ENCODE measurements at places on chromosomes 1 and 21.

DNA sequence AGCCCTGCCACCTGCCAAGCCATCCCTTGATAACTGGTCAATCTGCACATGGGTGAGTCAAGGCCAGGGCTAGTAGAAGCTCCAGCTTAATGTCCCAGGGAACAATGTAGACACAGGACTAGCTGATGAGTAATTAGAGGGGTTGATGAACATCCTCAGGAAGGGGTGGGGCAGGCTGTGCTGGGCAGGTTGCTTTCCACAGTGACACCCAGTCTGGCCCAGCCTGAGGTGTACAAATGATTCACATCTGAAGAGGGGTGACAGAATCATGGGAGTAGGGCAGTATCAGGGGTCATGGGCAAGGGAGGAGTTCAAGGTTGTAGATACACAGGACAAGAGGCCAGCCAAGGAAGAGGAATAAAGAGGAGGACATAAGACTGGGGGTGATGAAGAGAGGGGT is 4.3 kb downstream of the LPAR3 start:
- DNase-seq, result no peak

GRCh38 chr1:160576884-160577283 is 2.4 kb downstream of the CD84 start:
- no peak for DNase-seq

DNA sequence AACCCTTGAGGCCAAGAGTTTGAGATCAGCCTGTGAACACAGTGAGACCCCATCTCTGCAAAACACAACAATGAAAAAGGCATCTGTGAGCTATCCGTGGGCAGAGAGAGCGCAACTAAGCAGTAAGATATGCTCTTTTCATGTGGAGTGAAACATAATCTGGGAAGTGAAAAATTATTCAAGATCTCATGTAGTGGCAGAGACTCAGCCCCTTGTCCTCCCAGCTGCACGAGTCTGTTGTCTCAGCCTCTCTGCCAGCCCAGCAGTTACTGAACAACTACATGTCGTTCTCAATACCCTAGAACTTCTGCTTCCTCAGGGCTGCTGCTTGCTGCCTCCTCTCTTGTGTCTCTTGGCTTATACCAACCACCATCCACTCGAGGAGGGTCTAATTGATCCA is 61.3 kb upstream of the WDR26 start:
- DNase-seq, result no peak

- DNase-seq, result no peak
Observed at GRCh38 chr1:3650248-3651025, 534 bp upstream of the WRAP73 start.

- DNase-seq, result no peak
Observed at GRCh38 chr1:209341146-209341545, 242.4 kb upstream of the CAMK1G start.

- no peak for DNase-seq
Observed at GRCh38 chr1:30106125-30106524, 617.3 kb downstream of the MATN1 start.

DNA sequence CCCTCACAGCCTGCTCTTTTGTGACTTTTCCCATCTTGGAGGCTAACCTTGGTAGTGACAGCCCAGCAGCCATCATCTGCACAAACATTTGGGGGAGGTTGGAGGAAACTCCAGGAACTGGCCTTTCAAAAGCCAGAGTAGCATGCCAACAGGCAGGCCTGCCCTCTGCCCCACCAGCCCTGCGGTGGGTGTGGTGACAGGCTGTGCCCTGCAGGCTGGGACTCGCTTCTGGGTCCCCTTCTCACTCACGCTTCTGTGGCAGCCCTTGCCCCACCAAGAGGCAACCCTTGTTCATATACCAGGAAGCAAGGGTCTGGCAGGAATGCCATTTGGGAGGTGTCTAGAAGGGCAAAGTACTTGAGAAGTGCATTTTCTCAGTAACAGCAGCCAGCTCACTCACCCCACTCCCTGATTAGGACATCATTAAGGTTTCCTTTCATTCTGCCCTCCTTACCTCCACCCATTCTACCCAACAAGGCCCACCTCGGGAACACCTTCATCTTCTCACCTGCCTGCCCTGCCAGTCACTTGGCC is 20.8 kb upstream of the FAM3B start:
- DNase-seq, result no peak

GRCh38 chr21:21731626-21732025 is 733.4 kb downstream of the NCAM2 start:
- no peak for DNase-seq

DNA sequence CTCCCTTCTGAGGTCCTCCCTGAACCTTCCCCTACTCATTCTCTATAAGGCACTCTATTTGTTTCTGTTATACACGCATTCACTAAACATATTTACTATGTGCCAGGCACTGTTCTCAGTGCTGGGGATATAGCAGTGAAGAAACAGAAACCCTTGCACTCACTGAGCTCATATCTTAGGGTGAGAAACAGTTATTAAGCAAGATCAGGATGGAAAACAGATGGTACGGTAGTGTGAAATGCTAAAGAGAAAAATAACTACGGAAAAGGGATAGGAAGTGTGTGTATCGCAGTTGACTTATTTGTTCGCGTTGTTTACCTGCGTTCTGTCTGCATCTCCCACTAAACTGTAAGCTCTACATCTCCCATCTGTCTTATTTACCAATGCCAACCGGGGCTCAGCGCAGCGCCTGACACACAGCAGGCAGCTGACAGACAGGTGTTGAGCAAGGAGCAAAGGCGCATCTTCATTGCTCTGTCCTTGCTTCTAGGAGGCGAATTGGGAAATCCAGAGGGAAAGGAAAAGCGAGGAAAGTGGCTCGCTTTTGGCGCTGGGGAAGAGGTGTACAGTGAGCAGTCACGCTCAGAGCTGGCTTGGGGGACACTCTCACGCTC is 572 bp downstream of the CYB5RL start:
- DNase-seq, result no peak

DNA sequence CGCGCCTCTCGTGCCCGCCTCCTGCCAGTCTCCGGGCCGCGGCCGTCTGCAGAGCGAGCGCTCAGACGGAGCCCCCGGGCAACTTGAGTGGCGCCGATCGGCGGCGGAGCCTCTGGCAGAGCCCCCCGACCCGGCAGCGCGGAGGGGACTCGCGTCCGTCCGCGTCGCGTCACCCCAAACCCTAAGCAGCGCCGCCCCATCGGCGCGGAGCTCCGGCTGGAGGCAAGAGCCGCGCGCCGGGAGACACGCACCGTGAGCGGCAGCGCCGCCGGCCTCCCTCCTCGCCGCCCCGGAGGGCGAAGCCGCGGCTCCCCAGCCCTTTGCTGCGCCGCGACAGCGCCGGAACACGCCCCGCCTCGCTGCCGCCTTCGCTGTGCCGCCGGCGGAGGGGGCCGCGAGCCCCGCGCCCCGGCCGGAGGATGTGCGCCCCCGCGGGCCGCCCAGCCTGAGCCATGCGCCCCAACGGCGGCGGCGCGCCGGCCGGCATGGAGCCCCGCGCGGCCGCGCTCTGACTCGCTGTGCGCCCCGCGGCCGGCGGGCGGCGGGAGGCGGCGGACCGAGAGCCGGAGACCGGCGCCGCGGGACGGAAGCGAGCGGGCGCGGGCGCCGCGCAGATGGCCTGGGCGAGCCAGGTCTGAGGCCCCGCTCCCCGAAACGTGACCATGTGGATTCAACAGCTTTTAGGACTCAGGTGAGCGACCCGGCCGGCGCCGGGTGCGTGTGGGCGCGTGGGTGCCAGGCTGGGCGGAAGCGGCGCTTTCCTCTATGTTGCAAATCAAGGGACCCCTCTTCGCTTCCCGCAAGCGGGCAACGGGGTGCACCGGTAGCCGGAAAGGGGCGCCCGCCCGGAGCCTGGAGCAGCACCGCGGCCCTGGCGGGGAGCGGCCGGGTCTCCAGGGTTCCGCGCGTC is 610 bp downstream of the AJAP1 start:
- no peak for DNase-seq

DNA sequence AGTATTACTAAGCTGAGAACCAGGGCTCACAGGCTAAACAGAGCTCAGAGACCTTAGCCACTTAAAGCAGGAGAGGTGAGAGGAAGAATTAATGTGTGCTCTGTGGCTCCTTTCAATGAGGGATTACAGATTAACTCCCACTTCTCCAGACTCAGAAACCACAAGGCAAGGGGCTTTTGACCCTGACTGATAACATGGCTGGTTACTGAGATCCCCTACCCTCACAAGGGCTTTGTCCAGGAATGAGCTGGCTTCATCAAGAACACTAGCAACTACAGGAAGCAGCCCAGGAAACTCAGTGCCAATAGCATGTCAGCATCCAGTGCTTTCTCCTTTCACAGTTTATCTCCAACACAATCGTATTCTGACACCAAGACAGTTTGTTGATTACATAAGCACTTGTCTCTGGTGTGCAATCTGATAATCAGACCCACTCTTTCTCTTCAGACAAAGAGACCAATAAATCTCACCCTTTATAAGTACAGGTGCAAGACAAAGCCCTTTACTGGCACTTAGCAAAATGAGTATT is 38.8 kb downstream of the ERI3 start:
- no peak for DNase-seq

GRCh38 chr1:183911285-183911684 is 106.4 kb downstream of the RGL1 start:
- DNase-seq, result no peak

- no peak for DNase-seq
Observed at GRCh38 chr1:93323185-93323820, 22.4 kb upstream of the DR1 start.

DNA sequence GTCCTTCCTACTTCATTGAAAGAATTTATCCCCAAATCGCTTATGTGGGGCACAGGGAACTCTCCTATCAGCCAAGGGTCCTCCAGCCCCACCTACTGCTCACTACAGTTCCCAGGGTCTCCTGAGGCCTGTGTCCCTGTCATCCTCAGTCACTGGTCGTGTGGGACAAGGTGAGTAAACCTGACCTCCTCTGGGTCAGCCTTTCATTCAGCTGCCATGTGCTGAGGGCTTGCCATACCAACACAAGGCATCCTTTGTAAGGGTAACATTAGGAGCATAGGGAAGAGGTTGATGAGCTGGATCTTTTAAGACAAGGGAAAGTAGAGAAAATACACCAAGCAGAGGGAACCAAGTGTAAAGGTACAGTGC is 11.2 kb upstream of the SNAPIN start:
- DNase-seq, result no peak

GRCh38 chr1:182257369-182258063 is 134.1 kb downstream of the GLUL start:
- no peak for DNase-seq

GRCh38 chr1:210413951-210414350 is 85.2 kb downstream of the HHAT start:
- DNase-seq, result no peak

Data from activated CD8-positive, alpha-beta memory T cell treated with anti-CD3 and anti-CD28 coated beads, Interleukin-2, amount 50 U/mL, for 48 hours (primary cell).